ENCODE measurements at places on chromosomes 7 and 10.

- DNase-seq = no peak
These were observed 98.6 kb downstream of the ELMO1 start for GRCh38 chr7:37349979-37350590.

DNA sequence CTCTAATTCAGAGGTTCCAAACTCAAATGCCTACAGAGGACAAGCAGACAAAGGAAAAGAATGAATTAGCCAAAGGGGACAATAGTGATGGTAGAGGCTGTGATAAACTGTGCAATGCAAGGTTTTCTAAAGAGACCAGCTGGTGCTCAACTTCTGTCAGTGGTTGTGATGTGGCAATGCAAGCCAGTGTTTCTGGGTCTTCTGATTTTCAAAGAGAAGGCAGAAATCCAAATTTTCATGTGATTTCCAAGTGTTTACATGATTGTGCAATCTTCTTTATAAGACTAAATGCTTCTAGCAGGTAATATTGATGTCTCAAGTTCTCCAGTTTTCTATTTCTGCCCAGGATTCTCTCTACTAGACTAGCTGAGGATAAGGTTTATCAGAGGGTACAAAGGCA lies 135.9 kb downstream of the PCDH15 start:
- no peak for DNase-seq

GRCh38 chr10:38094927-38095574 lies 914 bp downstream of the ZNF37A start:
- DNase-seq = no peak

- no peak for DNase-seq
These were observed 414.8 kb upstream of the MKI67 start for GRCh38 chr10:128540781-128541761.

GRCh38 chr10:11223507-11224140 lies 206.0 kb downstream of the CELF2 start:
- DNase-seq = no peak

GRCh38 chr7:131879424-131879823 lies 323.0 kb upstream of the PODXL start:
- DNase-seq = no peak

- no peak for DNase-seq
These were observed 190.1 kb downstream of the LRRTM3 start for GRCh38 chr10:67115972-67116371.

GRCh38 chr7:38318803-38319416 lies 45.5 kb upstream of the TARP start:
- no peak for DNase-seq

DNA sequence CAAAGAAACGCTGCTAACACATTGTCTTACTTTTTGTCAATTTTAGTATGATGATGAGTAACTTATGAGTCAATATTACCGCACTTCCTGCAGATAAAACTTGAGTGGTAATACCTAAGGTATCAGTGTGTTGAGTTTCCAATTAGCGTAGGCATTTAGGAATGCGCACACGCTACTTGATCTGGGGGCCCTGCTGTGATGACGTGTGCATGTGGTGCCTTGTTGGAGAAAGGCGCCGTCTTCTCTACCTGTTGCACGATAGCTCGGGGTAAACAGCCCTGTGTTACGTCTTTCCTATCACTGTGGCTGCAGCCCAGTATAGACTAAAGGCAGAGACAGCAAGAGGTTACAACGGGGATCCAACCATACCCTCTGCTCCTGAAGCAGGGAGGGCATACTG lies 476.8 kb upstream of the ADARB2 start:
- no peak for DNase-seq

DNA sequence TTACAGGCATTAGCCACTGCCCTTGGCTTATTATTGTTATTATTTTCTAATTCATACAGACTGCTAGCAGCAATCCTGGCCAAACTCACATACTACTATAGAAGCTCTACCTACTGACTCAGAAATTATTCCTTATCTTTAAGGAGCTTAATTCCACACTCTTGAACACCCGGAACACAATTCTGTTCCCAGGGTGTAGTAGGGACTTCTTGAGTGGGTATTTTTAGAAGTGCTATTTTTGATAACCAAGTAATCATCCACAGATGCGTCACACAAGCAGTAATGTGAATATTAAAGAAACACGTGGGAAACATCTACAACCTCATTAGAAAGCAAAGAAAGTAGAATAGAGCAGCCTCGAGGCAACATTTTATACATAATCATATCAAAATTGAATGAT lies 149.2 kb downstream of the PTEN start:
- no peak for DNase-seq

DNA sequence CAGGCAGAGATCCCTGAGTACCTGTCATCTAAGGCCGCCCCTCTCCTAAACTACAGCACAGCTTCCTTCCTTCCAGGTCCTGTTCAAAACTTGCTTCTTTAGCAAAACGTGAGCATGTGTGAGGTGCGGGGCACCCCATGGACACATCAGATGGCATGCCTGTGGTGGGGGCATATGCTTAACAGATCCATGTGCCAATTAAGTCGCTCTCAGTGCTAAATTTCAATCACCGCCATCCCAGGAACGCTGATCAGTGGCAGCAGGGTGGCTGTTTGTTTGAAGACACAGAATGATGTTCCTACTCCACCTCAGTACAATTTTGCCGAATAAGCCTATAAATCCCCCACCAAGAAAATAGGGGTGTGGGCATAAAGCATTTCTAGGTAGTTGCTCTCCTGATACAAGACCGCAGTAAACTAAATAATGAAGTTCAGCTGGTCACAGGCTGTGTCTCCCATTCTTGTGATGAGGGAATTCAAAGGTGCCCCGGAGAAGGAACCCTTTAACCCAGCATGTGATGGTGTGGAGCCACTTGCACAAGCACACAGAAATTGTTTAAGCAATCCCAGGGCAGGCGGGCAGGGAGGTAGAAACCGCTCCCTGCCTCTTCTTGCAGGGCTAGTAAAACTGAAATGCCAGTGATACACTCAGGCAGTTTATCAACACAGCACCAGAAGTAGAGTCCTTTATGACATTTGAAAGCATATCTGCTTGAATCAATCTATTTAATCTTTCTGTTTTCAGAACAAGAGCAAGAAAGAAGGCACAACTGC lies 205.7 kb downstream of the SORCS1 start:
- DNase-seq = no peak
